KG1 (cell line): ENCODE measurements at places on chromosomes 2 and 18.

GRCh38 chr2:182897137-182897536 is 30.7 kb upstream of the FRZB start:
- DNase-seq, result no peak

- no peak for DNase-seq
Observed at GRCh38 chr2:214244847-214245246, 166.0 kb upstream of the VWC2L start.

DNA sequence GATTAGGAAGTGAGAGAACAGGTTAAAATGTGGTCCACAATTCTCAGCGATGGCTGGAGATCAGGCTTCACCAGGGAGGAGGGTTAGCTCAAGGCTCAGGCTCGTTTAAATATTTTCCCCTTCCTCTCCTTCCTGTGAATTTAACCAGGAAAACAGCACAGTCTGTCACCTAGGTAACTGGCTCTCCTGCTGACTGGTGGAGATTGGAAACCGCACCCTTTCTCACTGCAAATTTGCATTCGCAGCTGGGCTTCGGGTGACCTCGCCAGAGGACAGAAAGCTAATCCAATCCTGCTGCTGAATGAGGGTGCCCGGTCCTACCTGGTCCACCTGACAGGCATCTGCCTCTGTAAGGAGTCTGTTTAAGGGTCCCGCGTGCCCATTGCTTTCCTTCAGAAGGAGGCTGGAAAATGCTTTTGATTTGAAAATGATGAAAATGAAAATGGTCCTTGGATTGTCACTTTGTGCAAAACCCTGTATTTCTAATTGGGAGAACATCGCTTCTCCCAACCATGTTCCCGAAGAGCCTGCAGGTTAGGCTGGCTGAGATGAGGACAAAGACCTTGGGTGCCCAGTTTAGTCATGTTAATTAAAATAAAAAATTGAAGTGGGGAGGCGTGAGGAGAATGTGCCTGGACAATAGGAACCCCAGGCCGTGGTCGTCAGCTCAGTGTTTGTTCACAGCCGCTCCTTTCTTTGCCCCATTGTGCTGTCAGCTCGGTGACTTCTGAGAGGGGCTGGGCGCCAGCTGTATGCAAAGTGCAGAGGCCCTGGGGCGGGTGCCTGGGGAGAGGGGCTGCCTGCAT is 43.4 kb upstream of the MTCL1 start:
- DNase-seq, result no peak

DNA sequence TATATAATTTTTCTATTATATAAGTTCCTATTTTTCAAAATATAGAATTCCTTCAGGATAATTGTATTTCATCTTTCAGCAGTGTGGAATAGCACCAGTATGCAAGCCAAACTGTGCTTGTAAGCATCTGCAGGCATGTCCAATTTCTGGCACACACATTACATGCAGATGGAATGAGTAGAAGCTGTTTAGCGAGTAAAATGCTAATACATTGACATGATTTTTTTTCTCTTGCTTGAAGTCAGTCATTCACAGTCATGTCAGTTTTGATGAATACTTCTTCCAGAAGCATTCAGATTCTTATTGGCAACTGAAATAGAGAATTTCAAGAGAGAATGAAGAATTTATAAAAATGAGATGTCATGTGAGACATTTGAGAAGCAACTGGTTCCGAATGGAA is 109.4 kb downstream of the CERS6 start:
- DNase-seq, result no peak

DNA sequence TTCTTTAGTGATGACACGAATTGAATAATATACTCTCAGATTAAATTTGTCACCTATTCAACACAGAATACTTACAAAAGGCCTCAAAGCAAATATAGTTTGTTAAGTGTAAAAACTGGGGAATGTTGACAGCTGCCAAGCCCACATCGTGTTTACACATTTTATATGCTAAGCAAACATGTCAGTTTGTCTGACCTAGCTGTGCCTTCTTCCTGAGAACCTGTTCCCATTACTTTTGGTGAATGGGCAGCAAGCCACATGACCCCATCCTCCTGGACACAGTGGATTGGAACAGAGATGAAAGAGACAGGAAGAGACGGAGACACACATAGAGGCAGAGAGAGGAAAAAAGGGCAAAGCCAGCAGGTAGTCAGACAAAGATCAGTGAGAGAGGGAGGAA is 22.9 kb upstream of the CUL3 start:
- DNase-seq, result no peak

DNA sequence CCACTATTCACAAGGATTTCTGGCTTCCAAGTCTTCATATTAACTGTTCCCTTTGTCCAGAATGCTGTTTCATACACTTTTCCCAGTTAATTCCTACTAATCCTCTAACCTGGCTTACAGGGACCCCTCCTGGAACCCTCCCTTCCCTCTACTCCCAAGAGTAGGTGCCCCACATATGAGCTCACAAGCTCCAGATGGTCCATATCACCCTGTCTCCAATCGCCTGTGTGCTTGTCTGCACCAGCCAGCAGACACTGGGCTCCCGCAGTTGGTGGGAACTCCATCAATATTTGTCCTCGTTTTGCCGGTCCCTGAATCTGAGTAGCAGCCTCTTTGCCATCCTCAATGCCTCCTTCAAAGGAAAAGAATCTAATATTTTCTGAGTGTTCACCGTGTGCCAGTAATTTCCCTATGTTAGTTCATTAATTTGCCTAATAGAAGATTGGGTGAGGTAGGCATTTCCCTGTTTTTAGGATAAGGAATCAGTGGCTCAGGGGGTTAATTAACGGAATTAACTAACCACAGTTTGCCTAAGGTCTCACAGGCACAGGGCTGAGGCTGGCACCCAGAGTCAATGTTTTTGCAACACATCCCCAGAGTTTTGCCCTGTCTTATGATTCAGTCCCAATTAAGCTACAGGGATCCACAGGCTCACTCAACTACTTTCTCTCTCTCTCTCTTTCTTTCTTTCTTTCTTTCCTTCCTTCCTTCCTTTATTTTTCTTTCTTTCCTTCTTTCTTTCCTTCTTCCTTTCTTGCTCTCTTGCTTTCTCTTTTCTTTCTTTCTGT is 141.6 kb upstream of the CYP1B1 start:
- no peak for DNase-seq

DNA sequence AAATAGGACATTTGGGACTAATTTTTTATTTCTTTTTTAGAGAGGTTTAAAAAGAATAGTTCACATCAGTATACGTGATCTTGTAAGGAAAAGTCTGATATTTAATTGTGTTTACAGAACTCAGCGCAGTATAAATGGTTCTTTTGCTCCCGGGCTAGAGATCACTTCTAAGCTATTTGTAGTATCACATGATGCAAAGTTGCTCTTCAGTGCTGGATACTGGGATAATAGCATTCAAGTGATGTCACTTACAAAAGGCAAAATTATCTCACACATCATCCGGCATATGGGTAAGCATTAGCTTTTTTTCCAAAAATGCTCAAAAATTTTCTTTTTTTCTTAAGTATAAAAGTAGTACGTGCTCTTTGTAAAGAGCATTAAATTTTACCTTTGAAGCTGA is 37.4 kb upstream of the CYP20A1 start:
- no peak for DNase-seq

DNA sequence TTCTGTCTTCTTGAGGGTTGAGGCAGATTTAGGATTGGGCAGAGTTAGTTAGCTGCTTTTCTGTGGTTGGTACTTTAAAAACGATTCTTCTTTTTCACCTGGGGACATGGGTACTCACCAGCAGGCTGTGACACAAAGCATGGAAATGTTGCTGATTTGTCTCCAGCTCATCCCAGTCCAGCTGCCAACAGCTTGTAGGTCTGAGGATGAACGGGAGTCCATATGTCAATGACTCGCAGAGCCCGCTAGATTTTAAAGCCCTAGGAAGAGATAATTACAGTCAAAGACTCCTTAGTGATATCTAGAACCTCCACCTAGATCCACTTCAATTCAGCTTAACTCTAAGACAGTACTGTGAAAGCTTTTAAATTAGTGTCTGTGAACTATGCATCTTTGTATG is 20.8 kb downstream of the DOK1 start:
- no peak for DNase-seq

- DNase-seq, result no peak
Observed at GRCh38 chr2:177250461-177250860, 14.1 kb downstream of the NFE2L2 start.

DNA sequence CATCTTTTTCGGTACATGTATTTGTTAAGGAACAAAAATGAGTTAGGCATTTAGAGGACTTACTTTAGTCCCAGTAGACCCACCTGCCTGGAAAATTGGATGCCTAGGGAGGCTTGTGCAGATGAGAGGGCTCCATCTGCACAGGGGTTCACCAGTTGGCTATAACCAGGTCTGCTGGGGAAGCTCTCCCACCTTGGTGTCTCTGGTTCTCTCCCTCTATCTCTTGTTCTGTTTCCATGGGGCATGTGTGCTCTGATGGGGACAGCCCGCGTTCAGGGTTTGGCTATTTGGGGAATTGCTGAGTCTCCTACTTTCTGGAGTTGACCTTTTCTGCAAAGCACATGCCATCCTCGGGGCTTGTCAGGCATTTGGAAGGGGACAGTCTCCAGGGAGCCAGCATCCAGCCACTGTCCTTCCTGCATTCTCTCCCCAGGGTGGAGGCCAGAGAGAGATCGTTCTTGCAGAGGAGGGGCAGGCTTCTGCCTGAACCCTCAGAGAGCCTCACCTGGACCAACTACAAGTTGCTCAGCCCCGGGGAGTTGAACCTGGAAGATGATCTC is 157.3 kb downstream of the KLHL29 start:
- DNase-seq, result no peak
